NCI-H460 (cell line): ENCODE measurements at places on chromosomes 2 and 18. TPM values are rescaled to one million over a fixed set of nuclear protein-coding genes. Genes with fewer than 3 reads are reported as not detected.

DNA sequence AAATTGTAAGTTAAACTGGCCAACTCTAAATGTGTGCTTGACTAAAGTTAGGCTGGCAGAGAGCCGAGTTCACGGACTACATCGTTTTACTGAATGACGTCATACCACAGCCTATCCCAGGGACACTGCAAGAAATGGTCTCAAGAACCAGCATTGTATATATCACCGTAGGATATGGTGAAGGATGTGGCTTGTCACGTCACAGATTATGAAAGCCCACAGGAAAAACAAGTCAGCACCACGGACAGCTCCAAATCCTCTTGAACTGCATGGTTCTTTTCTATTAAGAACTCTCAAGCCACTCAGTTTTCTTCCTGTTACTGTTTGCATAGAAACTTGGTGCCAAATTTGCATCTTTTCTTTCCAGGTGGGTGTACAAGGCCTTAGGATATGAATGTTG lies 85.1 kb upstream of the ACAA2 start:
- peak; percentile 58 for DNase-seq

GRCh38 chr2:150063432-150063889 lies 424.0 kb downstream of the RND3 start:
- no peak for DNase-seq

The C2orf78 gene
- total RNA-seq: not detected in 2 replicates

The CSRNP3 gene
- 0.74 and 1.2 TPM in 2 replicates for total RNA-seq

The CD226 gene
- 41.8 and 45.5 TPM in 2 replicates for total RNA-seq

- no peak for DNase-seq
Observed at GRCh38 chr18:75773618-75774017, 346.1 kb upstream of the SMIM21 start.

GRCh38 chr2:202023198-202023903 lies 10.3 kb upstream of the FZD7 start:
- no peak for DNase-seq

- no peak for DNase-seq
Observed at GRCh38 chr2:5528706-5529105, 163.5 kb upstream of the SOX11 start.

DNA sequence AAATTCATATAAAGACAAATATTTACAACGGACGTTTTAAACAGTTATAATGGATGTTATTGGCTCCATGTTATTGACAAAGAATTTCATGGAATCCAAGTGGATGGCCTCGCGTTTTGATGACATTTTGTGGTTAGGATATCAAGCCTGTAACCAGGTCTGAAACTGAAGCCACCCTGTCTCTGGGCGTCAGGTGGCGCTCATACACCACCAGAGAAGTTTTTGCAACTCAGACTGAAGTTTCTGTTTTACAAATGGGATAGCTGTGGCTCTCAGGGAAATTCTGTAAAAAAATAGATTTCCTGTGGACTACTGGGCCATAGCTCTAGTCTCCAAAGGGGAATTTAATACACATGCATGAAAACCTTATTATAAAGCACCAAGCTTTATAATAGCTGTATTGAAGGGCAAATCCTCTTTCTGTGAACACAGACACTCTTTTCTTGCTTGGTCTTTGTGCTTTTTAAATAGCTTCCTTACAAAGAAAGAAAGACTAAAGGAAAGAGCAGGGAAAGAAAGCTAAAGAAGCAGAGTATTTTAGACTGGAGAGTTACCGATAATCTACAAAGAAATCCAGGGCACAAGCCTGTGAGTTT lies 86.7 kb downstream of the C18orf54 start:
- DNase-seq: peak; percentile 56

The B3GNT2 gene
- total RNA-seq: 12.0 and 13.6 TPM in 2 replicates

- no peak for DNase-seq
Observed at GRCh38 chr2:150570712-150571111, 83.2 kb upstream of the RND3 start.

DNA sequence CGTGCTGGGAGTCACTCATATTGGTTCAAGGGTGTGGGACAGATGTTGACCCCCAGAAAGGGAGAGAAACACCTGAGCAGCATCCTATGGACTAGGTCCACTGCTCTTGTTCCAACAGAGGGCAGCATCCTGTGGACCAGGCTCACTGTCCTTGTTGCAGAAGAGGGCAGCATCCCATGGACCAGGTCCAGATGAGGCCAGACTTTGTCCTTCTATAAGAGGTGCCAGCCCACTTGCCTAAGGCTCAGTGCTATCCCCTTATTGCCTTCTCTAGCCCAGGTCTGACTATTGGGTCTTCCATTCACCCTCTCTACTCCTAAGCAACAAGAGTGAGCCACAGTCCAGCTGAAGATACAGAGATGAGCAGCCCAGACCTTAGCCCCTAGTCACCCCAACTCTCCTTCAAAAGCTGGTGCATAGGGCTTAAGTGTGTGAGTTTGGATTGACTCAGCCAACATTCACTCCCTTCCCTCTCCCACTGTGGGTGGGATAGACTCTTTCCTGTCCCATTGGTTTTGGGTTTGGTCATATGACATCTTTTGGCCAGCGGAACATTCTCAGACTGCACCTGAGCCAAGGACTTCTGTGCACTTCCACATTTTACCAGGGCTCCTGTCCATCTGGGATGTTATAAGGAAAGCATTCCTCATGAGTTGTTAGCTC lies 132.4 kb upstream of the GPC1 start:
- DNase-seq: no peak

DNA sequence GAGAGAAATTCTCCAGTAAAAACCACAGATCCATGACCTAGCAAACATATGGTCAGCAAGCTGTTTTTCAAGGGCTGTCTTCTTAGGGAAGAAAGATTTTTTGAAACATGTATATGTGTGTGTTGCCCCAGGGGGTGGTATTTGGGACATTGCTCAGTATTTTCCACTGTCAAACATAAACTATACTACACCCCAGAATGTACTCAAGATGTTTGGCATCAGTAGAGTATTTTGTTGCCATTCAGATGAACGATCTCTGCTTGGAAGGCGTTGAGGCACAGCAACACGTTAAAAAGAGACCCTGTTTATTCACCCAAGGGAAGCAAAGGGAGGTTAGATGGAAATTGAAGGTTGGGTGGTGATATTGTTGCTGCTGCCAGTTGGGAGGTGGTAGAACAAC lies 30.0 kb downstream of the EEF1B2 start:
- no peak for DNase-seq

DNA sequence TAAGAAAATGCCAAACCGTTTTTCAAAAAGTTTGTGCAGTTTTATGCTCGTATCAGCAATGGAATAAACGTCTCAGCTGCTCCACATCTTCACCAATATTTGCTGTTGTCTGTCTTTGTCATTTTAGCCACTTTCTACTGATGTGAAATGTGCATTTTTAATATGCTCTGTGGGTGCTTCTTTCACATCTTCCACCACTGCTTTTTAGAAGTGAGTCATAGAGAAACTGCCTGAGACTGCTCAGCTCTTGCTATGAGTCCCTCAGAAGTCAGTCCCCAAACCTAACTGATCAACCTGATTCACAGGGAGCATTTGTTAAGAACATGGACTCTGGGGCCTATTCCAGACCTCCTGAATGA lies 41.0 kb upstream of the EPC2 start:
- no peak for DNase-seq

GRCh38 chr2:103656558-103656957 lies 894.7 kb downstream of the TMEM182 start:
- DNase-seq: peak; percentile 2

DNA sequence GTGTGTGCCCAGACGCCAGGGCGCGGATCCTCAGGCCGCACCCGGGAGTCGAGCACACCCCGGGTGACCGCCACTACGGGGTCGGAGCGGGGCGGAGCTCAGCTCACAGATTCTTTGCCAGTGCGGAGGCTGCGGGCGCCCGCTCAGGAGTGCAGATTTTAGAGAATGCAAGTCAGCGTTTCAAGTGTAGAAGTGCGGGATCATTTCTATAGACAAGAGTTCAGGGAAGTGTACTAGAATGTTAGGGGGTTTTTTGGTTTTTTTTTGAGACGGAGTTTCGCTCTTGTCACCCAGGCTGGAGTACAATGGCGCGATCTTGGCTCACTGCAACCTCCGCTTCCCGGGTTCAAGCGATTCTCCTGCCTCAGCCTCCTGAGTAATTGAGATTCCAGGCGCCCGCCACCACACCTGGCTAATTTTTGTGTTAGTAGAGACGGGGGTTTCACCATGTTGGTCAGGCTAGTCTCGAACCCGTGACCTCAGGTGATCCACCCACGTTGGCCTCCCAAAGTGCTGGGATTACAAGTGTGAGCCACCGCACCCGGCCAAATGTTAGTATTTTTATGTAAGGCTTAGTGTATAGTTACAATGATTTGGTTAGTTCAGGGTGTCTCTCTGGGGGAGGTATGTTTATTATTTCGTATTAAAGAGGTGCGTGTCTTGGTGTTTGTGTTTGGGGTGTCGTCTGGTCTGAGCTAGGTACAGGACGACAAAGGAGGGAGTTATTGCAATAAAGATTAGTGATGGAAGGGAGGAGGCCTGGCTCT lies 619 bp upstream of the FAM168B start:
- DNase-seq: no peak

The MROH2A gene
- total RNA-seq: not detected in 2 replicates

The TBR1 gene
- 0.05 TPM in 1 of 2 replicates, not detected in the other for total RNA-seq

GRCh38 chr2:188326669-188327301 lies 35.1 kb downstream of the GULP1 start:
- peak; percentile 52 for DNase-seq

- no peak for DNase-seq
Observed at GRCh38 chr2:120228503-120228902, 5.3 kb upstream of the TMEM185B start.

GRCh38 chr2:98623657-98624056 lies 15.3 kb downstream of the UNC50 start:
- DNase-seq: no peak

GRCh38 chr2:29676886-29677453 lies 244.4 kb downstream of the ALK start:
- DNase-seq: no peak

GRCh38 chr2:199469514-199470360 lies 12.0 kb upstream of the SATB2 start:
- no peak for DNase-seq

GRCh38 chr2:9573013-9573720 lies 17.5 kb upstream of the ADAM17 start:
- DNase-seq: no peak

DNA sequence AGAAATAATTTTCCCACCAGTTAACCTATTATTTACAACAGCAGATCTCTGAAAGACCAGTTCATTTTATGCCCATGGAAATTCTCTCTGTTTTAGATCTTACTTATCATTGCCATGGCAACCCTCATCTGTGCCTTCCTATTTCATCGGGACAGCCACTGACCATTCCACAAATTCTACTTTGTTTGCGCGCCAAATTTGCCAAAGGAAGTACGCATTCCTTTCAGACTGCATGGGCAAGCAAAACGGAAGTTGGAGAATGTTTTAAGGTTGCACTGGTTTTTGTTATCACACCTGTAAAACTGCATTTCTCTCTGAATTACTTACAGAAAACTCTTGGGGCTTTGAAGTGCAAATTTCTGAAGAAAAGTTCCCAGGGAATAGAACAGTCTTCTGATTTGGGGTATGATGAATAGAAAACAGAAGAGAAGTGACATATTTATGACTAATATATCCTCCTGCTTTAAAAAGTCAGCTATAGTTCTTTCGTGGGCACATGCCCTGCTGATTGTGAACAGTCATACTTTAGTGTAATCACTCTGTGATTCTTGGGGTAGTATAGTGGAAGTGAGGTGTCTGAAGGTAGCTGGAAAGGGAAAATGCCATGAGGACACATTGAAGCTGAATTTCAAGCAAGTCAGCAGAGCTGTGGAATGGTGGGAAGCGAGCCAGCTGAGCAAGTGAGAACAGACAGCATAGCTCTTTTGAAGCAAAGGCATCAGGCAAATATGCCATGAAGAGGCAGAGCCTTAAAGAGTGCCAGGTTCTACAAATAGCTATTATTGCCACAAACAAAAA lies 20.9 kb downstream of the NETO1 start:
- DNase-seq: no peak

- no peak for DNase-seq
Observed at GRCh38 chr18:77148289-77148688, 15.7 kb upstream of the MBP start.

The TPO gene
- 0.12 TPM in 1 of 2 replicates, not detected in the other for total RNA-seq

DNA sequence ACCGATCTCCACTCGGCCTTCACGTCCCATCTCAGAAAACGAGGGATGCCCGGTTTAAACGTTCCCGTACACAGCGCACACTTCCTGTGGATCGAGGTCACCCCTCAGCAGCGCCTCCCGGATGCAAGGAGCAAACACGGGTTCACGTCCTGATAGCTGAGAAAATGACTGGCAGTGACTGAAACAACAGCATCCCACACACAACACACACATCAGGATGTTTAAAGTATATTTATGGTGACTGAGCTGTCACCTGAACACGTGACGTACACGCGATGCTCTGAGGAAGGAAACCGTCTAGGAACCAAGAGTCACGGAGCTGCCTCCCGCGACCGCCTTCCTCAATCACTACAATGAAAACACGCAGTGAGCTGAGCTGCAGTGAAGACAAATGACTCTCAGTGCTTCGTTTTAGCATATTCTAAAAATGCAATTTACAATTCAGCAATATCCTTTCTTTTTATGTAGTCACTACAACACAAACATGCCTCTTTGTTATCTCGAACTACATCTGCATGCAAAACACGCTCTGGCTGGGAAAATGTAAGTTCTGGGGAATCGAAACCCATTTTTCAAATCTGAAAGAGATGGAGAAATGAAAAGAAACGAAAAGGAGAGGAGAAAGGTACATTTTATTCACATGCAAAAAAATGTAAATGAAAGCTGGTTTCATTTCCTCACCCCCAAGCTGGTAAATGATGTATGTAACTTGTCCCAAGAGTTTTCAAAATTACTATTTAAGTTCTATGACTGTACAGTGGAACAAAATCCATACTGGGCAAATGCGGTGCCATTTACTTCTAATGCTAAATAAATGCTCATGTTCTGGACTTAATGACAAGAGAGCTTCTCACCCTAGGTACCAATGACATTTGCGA lies 19.8 kb downstream of the HDAC4 start:
- DNase-seq: no peak

GRCh38 chr2:146147448-146148012 lies 1627.6 kb upstream of the ZEB2 start:
- DNase-seq: no peak

- no peak for DNase-seq
Observed at GRCh38 chr2:190794790-190795189, 85.8 kb upstream of the GLS start.

GRCh38 chr2:181828122-181828705 lies 63.3 kb upstream of the ITPRID2 start:
- DNase-seq: no peak

DNA sequence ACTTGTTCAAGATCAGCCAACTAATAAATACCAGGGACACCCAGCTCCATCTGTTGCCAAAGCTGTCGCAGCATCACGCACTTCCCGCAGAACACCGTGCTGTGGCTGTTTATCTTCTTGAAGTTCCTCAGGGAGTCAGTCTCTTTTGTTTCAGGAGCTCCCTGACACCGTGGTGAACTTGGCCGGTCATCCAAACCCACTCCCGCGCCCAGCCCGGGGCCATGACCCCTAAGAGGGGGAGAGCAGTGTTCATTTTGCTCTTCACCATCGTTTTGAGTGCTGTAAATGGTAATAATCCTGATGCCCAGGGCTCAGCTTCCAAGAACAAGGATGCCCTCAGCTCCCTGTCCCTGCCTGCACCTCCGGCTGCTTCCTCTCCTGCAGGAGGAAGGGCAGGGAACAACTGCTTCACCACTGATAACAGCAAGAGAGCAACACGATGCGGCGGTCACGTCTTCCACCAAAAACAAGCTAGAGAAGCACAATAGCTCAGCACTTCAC lies 131.4 kb downstream of the SEPTIN10 start:
- DNase-seq: no peak

- DNase-seq: no peak
Observed at GRCh38 chr2:17680119-17680518, 73.5 kb downstream of the SMC6 start.
